ENCODE measurements at places on chromosomes 12 and 14.

DNA sequence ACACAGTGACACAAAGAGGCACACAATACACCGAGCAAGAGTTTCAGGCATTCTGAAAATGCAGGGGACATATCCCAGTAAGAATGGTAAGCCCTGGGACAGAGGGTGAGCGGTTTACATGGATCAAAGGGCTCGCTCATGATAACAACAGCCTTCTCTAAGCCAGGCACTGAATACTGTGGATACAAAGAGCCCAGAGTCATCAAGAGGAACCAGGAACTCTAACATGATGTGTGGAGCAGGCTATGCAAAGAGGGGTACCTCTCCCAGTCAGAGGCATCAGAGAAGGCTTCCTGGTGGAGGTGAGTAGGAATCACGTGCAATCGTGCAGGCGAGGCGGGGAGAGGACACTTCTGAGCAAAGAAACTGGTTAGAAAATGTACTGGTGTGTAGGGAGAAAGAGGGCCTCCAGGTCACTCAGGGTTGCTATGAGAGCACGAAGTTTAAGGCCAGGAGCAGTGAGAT is 76.9 kb upstream of the EEA1 start:
- no peak for DNase-seq

DNA sequence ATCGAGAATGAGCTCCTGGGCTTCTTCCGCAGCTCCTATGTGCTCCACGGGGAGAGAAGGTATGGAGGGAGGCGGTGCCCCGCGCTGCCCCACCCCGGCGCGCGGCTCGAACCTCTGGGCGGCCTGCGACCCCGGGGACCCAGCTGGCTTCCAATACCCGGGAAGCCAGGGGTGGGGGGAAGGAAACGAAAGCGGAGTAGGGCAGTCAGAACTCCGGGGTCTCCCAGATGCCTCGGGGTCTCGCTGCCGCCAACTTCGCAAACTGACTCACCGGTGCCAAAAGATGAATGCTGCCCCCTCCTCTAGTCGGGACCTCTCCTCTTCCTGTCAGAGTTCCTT is 1.3 kb downstream of the TRHDE start:
- DNase-seq, result no peak

GRCh38 chr14:101559624-101560533 is 1.4 kb upstream of the DIO3 start:
- no peak for DNase-seq

DNA sequence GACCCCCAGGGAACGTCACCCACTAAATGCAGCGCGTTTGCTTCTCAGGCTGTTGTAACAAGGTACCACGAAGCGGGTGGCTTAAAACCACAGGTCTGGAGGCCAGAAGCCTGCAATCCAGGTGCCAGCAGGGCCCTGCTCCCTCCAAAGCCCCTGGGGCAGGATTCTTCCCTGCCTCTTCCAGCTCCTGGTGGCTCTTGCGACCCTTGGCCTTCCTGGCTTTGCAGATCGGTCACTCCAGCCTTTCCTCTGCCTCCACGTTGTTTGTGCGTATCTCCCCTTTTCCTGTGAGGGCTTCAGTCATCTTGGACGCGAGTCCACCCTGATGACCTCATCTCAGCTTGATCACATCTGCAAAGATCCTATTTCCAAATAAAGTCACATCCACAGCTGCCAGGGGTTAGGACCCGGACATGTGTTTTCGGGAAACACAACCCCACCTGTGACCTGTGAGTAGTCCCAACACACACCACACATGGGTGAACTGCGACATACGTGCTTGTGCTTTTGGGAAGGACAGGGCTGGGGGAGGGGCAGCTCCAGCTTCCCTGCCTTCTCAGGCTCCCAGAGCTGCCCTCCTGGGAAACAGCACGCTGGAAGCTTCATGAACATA is 114.5 kb upstream of the NCOR2 start:
- no peak for DNase-seq

DNA sequence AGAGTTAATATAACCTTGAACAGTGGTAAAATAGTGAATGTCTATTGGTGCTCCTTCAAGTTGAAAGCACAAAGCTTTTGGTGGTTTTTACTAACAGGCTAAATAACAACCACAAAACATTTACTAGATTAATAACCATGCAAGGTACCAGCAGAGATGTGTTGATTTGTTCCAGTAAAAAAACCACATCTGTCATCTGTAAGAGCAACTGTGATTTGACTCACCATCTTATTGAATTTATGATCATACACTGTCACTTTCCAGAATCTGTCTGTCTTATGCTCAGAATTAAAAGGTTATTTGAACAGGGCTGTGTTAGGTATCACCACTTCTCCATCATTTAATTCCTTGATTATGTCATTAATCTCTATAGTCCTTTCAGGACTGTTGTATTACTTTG is 107.0 kb upstream of the PTHLH start:
- DNase-seq, result no peak

GRCh38 chr14:55099756-55100155 is 29.3 kb upstream of the LGALS3 start:
- DNase-seq, result no peak

GRCh38 chr12:60844101-60844500 is 1248.3 kb downstream of the SLC16A7 start:
- no peak for DNase-seq

DNA sequence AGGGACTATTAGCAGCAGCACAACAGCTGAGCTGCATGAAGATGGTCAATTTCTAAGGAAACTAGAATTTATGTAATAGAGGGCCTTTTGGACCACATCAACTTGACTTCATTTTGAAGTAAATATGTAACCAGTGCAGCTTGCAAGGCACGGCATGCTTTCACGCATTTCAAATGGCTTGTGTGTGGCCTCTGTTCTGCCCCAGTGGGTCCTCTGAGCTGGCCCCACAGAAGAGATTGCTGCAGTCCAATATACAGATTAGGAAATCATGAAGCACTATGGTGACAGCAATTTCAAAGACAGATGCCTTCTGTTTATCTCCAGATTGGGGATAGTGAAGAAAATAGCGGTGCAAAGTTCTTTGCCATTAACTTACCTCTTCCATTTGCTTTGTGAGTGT is 101.4 kb downstream of the PDZRN4 start:
- no peak for DNase-seq

DNA sequence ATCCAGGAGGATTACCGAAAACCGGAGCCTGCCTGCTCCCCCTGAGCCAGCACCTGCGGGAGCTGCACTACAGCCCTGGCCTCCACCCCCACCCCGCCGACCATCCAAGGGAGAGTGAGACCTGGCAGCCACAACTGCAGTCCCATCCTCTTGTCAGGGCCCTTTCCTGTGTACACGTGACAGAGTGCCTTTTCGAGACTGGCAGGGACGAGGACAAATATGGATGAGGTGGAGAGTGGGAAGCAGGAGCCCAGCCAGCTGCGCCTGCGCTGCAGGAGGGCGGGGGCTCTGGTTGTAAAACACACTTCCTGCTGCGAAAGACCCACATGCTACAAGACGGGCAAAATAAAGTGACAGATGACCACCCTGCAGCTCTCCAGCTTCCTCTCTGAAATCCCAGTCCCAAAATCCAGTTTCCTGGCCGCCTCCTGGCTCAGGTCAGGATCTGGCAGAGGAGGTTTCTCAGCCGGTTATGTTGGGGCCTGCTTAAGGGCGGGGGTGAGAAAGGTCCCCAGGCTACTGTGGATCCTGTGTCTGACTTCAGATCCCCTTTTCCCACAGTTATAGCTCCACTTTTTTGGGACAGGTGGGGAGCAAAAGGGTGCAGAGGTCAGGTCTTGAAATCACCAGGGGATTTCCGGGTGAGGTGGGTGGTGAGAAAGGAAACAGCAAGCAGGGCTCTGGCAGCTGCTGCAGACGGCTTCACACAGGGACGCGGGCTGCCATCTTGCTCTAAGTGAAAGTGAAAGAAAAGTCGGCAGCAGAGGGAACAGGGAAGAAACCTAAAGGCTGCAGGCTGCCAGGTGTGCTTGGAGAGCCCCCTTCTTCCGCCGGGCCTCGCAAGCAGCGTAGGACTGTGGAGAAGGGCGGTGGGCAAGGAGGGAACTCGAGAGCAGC is at the start of gene TAPBPL:
TSS of gene TAPBPL (plus strand) at position 695 of the 897 bp plus-strand sequence. CDS start 207 bp downstream, outside the sequence.
- peak; percentile 90 for DNase-seq

DNA sequence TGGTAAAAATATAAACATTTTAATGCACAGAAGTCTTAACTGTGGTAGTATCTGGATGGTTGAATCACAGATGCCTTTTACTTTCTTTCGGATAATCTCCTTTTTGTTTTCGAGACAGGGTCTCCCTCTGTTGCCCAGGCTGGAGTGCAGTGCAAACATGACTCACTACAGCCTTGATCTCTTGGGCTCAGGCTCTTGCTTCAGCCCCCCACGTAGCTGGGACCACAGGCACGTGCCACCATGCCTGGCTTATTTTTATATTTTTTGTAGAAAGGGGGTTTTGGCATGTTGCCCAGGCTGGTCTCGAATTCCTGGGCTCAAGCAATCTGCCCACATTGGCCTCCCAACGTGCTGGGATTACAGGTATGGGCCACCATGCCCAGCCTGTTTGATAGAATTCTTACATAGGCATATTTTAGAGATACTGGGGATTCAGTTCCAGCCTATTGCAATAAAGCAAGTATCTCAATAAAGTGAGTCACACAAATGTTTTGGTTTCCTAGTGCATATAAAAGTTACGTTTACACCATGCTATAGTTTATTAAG is 99.2 kb downstream of the SNAPC1 start:
- no peak for DNase-seq

- peak; percentile 85 for DNase-seq
Measured at GRCh38 chr14:30445011-30445793, 113.8 kb upstream of the G2E3 start.

- DNase-seq, result no peak
Measured at GRCh38 chr14:31567655-31568054, 6.5 kb downstream of the NUBPL start.

DNA sequence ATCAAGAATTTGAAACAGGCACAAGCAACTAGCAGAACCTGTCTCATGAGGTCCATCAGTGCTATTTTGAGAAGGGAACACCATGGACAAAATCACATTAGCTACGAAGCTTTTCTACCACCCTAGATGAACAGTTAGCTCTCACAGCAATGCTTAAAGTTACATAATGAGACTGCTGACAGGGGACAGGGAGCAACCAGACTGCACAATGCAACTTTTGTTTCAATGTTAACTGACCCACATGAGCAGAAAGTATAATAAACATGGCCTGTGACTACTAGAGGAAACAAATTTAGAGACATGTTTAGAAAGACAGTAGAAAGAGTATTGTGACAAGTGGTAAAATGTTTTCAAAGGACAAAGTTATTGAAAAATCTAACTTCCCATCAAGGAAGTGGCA is 282.8 kb downstream of the CEP128 start:
- no peak for DNase-seq

GRCh38 chr12:2390850-2391390 is 338.1 kb downstream of the CACNA1C start:
- no peak for DNase-seq

GRCh38 chr14:44438936-44439335 is 68.1 kb downstream of the FSCB start:
- no peak for DNase-seq

GRCh38 chr12:123243671-123244262 is 10.5 kb downstream of the MTRFR start:
- no peak for DNase-seq

DNA sequence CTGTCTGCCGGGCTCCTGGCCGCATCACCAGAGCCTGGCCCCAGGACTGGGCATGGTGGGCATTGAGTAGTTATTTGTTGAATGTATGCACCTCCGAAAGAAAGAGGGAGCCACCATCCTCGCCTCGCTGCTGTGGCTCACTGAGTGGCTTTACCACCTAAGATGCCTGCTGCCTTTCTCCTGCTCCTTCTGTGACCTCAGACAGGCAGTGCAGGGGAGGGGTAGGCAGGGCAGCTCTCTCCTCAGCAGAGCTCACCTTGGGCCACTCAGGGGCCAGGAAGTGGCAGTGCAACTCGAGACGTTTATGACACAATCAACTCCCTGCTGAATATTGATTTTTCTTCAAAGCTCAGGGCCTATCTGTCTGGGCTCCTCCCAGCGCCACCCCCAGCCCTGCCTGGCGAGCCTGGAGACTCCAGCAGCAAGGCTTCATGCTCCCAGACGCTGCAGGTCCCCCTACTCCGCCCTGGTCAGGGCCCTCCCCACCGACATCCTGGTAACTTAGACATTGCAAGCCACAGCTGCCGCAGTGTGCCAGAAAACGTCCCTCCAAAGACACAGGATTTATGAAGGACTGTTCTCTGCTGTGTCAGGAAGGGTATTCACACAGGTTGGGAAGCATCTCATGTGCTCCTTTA is 84.3 kb upstream of the DIO3 start:
- no peak for DNase-seq

- no peak for DNase-seq
Measured at GRCh38 chr14:91817566-91818325, 49.6 kb downstream of the TC2N start.

GRCh38 chr14:104885031-104885972 is 20.2 kb downstream of the CEP170B start:
- DNase-seq, result no peak

GRCh38 chr12:11615481-11615880 is 34.0 kb upstream of the ETV6 start:
- no peak for DNase-seq

- no peak for DNase-seq
Measured at GRCh38 chr14:85088192-85088591, 441.8 kb upstream of the FLRT2 start.

DNA sequence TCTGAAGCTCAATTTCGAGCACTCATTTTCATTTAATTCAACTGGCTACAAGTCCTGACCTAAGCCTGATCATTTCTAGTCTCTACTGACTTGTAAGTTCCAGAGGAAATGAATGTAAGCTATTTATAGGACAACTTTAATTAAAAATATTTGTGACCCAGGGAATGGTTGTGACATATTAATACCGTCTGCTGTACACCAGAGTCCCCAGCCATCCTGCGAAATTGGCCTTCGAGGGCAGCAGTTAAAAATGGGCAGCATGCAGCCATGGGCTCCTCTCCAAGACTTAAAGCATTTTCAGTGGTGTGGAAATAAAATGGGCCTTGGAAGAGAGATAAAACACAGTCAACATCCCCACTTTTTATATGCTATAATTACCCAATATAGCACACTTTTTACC is 30.7 kb upstream of the OVCH1 start:
- DNase-seq, result no peak

DNA sequence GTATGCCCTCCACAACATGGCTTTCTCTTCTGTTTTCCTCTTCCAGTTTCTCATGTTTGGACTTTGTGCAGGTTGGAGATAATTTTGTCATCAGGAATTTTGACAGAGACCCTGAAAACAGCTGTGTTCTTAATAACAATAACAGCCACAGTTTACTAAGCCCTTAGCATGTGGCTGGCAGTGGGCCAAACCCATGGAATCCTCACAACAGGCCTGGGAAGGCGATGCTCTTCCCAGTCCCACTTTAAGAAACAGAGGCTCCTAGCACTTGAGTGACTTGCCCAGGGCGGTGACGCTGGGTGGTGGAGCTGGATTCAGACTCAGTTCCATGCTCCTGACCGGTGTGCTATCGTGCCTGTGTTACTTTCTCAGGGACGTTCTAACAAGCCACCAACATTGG is 20.1 kb upstream of the PLEKHG3 start:
- no peak for DNase-seq

DNA sequence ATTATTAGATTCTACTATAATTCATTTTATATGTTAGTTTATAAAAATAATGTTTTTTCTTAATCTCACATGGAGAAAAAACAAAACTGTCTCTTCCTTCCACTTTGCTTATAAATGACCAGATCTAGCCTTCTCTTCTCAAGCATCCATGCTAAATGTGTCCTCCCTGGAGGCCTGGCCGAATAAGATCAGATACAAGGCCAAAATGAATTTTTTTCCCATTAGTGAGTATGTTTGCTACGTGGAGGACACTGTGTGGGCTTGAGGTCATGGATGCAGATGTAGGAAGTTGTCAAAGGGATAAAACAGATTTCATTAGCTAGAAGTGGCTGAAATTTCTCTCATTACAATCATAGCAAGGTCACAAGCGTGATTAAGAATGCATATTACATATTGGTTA is 1244.9 kb upstream of the SEL1L start:
- DNase-seq, result no peak

Measured in NCI-H774 (cell line).